ENCODE measurements at places on chromosomes 4 and X. TPM values are rescaled to one million over a fixed set of nuclear protein-coding genes. Genes with fewer than 3 reads are reported as not detected.

Gene C4orf36
- total RNA-seq: not detected

Gene CENPVL3
- 0.19 TPM for total RNA-seq

Gene MAGEC2
- total RNA-seq: not detected

Gene LONRF3
- total RNA-seq: 2.3 TPM
